Fibroblast of skin of back (primary cell): ENCODE measurements at places on chromosomes 1 and 21.

GRCh38 chr1:93079685-93080141, 630 bp downstream of the MTF2 start:
- peak; percentile 7 for DNase-seq

DNA sequence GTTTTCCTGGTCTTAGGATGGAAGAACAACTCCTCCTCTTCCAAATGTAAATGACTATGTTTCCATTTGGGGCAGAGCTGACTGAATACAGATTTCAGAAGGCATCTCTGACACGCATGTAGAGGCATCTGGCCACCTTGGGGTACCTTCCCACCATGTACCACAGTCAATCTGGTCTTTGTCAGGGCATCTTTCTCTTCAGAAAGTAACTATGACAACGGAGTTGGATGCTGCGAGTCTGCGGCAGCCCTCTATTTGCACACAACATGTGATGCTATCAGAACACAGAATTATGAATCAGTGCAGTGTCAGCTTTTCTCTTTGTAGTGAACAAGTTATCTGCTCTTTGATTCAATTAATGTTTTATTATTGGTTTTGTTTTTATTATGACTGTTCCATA, 94.7 kb downstream of the TSEN15 start:
- no peak for DNase-seq

GRCh38 chr1:206065547-206066145, 12.7 kb downstream of the RHEX start:
- DNase-seq, result no peak

- DNase-seq, result no peak
Measured at GRCh38 chr1:210535761-210536160, 207.1 kb downstream of the HHAT start.

DNA sequence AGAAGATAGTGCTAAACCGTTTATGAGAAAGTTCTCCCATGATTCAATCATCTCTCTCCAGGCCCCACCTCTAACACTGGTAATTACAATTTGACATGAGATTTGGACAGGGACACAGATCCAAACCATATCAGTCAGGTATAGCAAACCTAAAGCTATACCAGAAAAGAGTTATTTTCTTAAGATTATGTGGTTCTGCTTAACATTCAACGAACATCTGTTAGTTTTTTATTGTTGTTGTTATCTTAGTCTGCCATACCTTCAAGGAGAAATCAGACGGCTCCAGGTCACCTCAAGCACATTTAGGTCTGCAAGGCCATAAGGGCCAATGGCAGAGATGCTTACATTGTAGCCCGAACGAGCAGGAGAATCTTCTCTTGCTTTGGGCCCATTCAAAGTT, 89.5 kb upstream of the ETV3 start:
- DNase-seq, result no peak

DNA sequence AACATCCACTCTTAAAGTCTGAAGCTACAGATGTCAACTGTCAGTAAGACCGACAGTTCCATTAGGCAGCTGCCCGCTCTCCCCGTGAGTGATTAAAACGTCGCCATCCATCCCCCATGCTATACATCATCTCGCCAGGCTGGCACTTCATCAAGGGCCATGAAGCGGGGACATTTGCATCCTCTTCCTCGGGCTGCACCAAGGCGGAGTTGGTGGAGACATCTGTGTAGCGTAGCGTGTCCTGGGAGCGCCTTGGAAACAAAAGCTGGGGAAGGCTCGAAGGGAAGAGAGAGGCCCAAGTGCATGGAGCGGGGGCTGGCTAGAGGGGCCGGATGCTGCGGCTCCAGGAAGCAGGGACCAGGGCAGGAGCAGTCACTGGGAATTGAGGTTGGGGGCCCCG, 250.1 kb downstream of the KAZN start:
- no peak for DNase-seq

GRCh38 chr1:206651958-206652890, 16.9 kb downstream of the DYRK3 start:
- peak; percentile 22 for DNase-seq
